ENCODE measurements at places on chromosomes 6 and 20.

DNA sequence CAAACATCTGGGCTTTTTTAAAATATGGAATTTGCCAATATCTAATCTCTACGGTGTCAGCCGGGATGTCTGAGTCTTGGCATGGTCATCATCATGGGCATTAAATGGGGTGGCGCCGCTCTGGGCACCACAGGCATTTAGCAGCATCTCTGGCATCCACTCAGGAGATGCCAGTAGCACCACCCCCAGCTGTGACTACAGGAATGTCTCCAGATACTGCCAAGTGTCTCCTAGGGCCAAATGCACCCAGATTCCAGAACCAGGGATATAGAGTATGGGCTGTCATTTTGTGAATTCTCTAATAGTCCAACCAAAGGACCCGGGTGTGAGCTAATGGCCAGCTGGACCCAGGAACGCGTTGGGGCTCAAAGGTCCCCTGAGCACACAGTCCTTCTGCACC lies 361.0 kb downstream of the TAF4 start:
- no peak for DNase-seq

- DNase-seq: no peak
Measured at GRCh38 chr6:5718231-5718947, 288.3 kb downstream of the NRN1 start.

DNA sequence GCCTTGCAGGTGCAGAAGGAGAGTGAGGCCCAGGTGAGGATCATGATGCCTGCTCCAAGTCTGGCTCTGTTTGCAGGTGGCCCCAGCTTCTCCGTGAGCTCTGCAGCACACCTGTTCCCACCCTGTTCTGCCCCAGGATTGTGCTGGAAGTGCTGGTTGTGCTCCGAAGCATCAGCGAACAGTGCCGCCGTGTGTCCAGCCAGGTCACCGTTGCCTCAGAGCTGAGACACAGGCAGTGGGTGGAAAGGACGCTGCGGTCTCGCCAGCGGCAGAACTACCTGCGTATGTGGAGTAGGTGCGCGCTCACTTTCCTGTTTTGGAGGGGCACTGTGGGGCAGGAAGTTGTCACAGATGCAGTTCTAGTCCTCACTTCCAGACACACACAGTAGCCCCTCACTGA lies 25.0 kb downstream of the ERMARD start:
- DNase-seq: no peak

DNA sequence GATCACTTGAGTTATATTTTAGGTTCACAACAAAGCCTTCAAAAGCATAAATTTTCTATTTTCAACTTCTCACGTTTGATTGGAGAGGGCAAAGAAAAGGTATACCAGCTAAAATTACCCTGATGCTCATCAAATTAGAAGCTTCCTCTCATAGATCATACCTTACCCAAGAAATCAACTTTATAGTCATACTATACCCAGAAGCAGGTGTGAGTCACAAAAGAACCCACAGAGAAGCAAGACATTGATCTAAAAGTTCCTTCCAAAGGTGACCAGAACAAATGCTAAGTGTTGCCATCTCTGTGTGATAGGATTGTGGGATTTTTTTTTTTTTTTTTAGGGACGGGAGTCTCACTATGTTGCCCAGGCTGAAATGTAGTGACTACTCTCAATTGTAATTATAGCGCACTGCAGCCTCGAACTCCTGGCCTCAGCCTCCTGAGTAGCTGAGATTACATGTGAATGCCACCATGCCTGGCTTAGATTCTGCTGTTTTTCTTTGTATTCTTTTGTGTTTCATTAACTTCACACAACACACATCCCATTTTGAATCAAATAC lies 3.3 kb downstream of the EIF2S2 start:
- DNase-seq: no peak

- no peak for DNase-seq
Measured at GRCh38 chr6:14312587-14312986, 195.0 kb downstream of the CD83 start.
